ENCODE measurements at places on chromosomes 2 and 18. TPM values are rescaled to one million over a fixed set of nuclear protein-coding genes. Genes with fewer than 3 reads are reported as not detected.

The LRATD1 gene
- 12.5 TPM for total RNA-seq

The CCDC178 gene
- 2.2 TPM for total RNA-seq

DNA sequence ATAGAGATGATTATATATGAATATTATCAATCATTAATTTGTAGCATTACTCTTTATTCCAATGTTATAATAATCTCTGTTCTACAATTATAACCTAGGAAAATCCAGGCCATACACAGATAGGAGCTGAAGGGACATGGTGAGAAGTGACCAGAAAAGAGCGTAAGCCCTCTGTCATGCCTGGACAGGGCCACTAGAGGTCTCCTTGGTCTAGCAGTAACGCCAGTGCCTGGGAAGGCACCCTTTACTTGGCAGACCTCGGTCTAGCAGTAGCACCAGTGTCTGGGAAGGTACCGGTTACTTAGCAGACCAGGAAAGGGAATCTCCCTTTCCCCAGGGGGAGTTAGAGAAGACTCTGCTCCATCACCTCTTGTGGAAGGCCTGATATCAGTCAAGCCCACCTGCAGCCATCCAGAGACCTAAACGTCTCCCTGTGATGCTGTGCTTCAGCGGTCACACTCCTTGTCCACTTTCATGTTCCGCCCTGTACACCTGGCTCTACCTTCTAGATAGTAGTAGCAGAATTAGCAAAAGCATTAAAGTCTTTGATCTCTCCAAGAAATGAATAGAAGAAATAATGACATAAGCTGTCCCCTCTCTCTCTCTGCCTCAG, 447.5 kb upstream of the FSIP2 start:
- H3K4me3 ChIP-seq: no peak overlapping the region
- H3K36me3 ChIP-seq: no peaks in the 10 kb centered on the region
- H3K27ac ChIP-seq: no peak overlapping the region
- no peaks in the 10 kb centered on the region for H3K4me1 ChIP-seq

- no peak overlapping the region for H3K4me3 ChIP-seq
- H3K36me3 ChIP-seq: no peaks in the 10 kb centered on the region
- H3K27ac ChIP-seq: no peak overlapping the region
Measured at GRCh38 chr2:136736236-136736635, 29.1 kb upstream of the THSD7B start.

Data from esophagus muscularis mucosa (tissue), 4 donors.